GM23248 (cell line): ENCODE measurements at places on chromosomes 7 and 10.
A peak's percentile ranks its signal among the peaks of the same experiment; 100 is the strongest.

GRCh38 chr7:22812353-22812752 lies 10.3 kb downstream of the TOMM7 start:
- no peak for DNase-seq

DNA sequence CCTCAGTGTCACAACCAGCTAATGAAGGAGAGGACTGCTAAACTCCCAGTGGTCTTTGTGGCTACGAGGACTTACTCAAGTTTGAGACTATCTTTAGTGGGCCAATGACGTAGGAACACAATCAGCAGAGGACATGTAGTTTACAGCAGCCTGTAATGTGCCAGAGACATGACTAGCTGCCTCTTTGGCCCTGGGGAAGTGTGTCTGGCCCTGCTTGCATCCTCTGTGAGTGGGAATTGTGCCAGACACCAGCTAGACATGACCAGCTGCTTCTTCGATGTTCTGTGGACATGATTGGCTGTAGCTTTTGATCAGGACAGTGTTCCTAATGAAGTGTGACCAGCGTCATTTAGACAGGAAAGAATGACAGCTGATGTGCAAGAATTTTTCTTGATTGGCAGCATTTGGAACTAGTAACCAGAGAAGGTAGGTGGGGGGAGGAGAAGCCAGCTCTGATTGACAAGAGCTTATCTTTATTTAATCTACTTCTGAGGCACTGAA lies 141.7 kb downstream of the AUTS2 start:
- peak; percentile 47 for DNase-seq

GRCh38 chr7:47377741-47378140 lies 204.2 kb downstream of the TNS3 start:
- DNase-seq = no peak

DNA sequence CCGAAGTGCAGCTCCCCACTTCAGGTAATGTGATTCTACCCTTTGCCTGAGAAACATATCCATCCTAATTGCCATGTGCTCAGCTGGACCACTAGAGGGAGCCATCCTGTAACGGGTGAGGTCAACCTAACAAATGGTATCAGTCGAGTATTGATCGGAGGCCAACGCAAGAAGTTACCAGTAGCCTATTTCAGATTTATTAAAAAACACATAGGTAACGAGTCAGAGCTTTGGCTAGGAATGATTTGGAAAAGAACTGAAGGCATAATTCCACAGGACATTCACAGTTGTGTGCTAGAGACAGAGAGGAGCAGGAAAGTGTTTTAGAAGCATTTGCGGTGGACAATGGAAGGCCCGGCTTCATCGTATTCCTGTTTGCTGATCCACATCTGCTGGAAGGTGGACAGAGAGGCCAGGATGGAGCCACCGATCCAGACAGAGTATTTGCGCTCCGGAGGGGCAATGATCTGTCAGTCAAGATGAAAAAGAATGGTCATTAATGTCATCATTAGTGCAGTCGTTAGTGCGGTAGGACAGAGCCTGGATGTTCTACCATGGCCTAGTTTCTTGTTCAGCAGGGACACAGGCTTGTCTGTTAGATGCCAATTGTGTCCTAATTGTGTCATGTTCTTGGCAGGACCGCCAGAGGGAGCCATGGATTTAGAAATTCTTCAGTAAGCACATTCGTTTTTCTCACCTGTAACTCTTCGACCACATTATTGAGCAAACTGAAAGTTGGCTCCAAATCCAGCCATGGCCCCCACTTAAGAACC lies 17.5 kb downstream of the ACTA2 start:
- DNase-seq = peak; percentile 82

DNA sequence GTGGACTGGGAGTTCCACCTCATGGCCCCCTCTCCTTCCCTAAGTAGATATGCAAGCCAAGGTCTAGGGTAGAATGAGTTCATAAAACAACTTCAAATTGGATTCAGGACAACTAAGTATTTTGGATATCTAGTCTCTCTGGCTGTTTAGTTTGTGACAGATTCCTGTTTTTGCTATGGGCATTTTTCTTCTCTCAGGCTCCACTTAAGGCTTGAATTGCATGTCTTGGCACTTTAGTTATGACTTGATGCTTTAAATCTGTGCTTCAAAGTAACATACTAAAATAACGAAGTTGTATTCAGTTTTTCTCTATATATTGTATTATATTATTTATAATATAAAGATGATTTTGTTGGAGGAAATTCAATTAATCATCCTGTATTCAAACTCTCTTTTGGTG lies 873.4 kb upstream of the MBL2 start:
- no peak for DNase-seq

GRCh38 chr10:71911296-71911953 lies 52.8 kb upstream of the CHST3 start:
- DNase-seq = peak; percentile 24

DNA sequence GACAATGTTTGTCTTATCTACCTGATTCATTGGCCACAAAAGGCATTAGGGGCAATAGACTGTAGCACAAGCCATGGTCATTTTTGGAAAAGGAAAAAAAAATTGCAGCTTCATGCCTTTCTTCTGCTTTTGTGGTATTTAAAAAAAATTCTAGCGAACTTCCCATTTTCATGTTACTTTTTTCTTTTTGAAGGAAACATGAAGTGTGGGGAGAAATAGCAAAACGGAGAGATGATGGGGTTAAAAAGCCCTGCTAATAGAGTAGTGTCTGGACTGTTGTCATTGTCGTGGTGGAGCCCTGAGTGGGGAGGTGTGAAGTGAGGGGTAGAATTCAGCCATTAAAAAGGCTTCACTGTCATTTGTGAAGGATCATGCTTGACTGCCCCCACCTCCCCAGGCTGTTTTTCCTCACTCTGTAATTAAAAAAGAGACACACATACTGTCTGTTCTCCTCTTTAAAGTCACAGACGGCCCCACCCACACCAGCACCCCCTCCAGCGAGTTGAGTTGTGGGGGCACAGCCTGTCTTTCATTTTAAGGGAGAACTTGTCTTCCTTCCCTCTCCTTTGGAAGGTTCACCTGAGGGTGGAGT lies 272.4 kb downstream of the CREB5 start:
- DNase-seq = no peak

- DNase-seq = peak; percentile 98
These were observed 144.4 kb downstream of the TES start for GRCh38 chr7:116354546-116355423.

- no peak for DNase-seq
These were observed 889.3 kb upstream of the CELF2 start for GRCh38 chr10:10128387-10128786.

GRCh38 chr7:158479021-158479663 lies 108.5 kb downstream of the PTPRN2 start:
- DNase-seq = no peak

GRCh38 chr10:49080965-49081364 lies 34.4 kb downstream of the VSTM4 start:
- no peak for DNase-seq

DNA sequence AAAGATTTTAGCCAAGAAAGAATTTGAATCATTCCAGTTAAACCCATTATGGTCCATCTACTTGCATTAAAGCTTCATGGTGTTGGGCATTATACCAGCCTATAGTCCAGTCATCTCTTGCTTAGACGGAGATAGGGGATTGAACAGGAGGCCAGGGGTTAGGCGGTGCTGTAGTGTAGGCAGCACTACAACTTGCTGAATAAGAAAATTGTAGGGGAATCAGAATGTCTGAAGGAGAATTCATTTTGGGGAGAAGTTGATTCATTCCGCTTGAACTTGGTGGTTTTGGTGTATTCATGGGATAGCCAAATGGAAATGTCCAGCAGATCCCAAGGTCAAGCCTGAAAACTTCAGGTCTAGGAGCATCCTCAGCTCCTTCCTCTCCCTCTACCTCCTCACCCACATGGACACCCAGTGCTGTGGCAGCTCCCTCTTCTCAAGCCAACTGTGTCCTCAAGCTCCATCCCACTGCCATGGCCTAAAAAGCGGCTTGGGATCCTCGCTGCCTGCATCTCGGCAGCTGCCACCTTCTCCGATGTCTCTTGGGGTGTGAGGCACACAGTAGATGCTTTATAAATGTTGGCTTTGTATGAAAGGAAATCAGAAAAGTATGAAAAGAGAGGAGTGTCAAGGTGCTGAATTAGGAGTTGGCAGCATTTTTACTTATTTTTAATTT lies 63.6 kb upstream of the MNX1 start:
- DNase-seq = no peak

GRCh38 chr7:30351724-30352123 lies 67.3 kb downstream of the ZNRF2 start:
- DNase-seq = no peak

DNA sequence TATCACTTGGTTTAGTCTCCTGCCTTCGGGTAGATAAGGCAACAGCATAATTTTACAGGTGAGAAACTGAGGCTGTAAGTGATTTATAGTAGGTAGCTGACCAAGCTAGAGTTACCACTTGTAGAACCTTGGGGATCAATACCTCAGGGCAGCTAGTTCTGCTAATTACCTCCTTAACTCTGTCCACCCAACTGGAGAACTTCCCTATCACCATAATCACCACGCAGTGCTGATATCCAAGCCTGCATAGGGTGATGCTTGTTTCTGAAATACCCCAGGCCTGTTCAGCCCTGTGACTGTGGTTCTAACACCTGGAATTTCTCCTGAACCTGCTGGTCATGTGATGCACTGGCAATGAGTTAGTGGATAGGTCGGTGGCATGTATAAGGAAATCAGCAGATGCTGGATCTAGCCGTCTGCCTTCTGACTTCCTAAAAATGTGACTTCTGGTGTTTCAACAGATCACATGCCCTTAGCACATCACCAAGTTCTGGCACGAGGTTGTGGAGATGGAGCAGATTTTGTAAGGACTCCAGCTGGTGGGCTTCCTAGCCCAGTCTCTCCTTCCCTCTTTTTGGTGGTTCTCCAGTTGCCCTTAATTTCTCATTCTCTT lies 15.3 kb downstream of the PLAU start:
- no peak for DNase-seq

- no peak for DNase-seq
These were observed 62.2 kb downstream of the ST7 start for GRCh38 chr7:117015258-117016184.

DNA sequence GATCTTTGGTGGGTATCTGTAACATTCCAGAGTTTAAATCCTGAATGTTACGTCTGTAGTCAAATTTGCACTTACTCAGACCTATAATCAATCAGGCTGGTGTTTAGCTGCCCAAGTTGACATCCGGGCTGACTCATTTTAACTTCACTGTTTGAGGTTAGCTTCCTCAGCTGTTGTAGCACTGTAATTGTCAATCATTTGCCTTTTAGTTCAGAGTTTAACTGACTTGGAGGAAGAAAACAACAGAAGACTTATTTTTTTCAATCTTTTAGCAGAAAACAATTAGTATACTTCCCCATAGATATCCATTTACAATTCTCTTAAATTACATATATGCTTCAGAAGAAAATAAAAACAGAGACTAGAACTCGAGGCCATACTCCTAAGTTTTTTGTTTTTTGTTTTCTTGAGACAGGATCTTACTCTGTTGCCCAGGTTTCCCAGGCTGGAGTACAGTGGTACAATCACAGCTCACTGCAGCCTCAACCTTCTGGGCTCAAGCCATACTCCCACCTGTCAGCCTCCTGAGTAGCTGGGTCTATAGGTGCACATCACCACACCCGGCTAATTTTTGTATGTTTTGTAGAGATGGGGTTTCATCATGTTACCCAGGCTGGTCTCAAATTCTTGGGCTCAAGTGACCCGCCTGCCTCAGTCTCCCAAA lies 38.5 kb upstream of the LRRC17 start:
- peak; percentile 83 for DNase-seq

DNA sequence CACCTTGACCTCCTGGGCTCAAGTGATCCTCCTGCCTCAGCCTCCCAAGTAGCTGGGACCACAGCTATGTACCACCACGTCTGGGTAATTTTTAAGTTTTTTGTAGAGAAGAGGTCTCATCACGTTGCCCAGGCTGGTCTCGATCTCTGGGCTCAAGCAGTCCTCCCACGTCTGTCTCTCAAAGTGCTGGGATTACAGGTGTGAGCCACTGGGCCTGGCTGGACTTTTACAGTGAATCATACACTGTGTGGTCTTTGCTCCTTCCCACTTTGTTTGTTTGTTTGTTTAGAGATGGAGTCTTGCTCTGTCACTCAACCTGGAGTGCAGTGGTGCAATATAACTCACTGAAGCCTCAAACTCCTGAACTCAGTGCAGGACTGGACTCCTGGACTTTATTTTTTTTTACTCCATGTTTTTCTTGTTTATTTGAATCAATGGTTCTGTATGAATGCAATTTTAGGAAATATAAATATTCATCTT lies 12.5 kb downstream of the PPIA start:
- DNase-seq = no peak

- DNase-seq = no peak
These were observed 442.8 kb upstream of the PODXL start for GRCh38 chr7:131999193-131999592.

DNA sequence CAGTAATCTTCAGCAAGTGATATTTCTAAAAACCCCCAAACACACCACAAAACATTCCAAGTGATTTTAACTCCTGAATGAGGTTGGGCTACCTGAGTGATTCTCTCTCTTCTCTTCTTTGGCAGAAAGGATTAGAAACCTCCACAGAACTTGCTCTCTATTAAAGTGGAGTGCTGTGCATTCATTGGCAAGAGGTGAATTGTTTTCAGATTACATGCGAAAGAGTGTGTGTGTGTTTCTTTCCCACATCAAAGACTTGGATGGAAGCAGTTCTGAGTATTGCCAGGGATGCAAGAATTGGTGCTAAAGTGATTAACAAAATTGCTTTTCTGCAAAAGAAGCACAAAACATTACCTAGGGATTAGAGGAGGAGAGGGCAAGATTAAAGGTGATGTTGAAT lies 13.1 kb upstream of the FBXW4 start:
- no peak for DNase-seq
